Suppressor macrophage treated with lipopolysaccharide for 1 hour (primary cell): ENCODE measurements at places on chromosomes 12 and 14.

GRCh38 chr12:10457760-10458159 is 4.6 kb upstream of the KLRC1 start:
- no peak for DNase-seq

DNA sequence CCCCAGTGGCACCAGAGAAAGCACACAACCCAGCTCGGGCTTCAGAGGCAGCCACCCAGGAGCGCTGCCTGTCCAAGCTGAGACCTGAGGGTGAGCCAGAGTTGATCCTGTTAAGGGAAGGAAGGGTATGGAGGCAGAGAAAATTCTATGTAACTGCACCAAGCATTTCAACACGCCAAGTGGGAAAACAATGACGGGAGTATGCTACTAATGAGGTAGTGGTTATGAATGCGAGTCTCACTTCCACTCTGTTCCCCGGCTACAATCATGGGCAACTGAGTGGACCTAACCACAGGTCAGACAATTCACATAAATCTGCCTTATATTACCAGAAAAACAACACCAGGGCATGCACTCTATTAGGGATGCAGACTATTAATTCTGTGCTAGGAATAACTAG is 9.9 kb downstream of the ATG14 start:
- peak; percentile 13 for DNase-seq

- no peak for DNase-seq
Measured at GRCh38 chr12:41013881-41014642, 174.1 kb upstream of the PDZRN4 start.

DNA sequence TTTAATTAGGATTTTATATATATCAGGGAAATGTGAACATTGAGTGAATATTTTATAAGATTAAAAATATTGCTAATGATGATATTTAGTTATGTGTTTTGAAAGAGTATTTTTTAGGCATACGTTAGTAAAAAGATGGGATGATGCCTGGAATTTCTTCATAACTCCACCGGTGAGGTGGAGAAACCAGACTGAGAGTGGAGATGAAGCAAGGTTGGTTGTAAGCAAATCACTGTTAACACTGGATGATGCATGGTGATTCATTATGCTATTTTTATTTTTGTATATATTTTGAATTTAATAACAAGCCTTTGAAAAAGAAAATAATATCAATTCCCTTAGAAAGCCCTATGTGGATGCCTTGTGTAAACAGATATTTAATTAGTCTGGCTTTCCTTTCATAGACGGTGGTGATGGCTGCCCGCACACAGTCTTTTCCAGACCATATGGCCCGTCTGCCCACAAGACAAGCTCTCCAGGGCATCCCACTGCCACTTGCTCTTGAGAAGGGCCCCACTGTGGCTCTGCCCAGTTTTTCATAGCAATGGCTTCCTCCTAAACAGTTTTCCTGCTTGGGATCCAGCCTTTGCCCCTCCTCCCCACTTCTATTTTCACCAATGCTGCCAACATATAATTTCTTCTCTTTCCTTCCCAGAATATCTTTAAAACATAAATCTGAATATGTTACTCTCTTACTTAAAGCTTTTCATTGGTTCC is 95.4 kb downstream of the HELB start:
- DNase-seq: no peak

DNA sequence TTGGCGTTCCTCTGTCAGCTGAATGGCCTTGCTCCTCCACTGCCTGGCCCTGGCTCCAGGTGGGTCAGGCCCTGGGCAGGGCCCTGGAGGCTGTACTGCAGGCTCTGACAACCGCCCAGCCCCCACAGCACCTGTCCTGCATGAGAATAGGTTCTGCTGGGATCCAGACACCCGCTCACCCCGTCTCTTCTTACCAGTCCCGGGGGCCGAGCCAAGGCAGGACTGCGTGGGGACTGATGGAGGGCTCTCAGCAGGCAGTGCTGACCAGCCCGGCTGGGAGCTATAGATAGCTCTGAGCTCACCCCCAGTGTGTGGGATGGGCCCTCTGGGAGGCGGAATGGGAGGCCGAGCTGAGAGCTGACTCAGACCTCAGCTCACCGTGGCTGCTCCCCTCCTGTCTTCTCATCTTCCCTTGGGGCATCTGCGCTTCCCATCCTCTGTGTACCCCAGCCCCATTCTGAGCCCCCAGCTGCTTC is 39.6 kb downstream of the TEAD4 start:
- peak; percentile 17 for DNase-seq

GRCh38 chr12:52969828-52970569 is 21.1 kb downstream of the KRT18 start:
- DNase-seq: no peak

GRCh38 chr12:124674937-124675336 is 107.5 kb upstream of the NCOR2 start:
- peak; percentile 35 for DNase-seq

DNA sequence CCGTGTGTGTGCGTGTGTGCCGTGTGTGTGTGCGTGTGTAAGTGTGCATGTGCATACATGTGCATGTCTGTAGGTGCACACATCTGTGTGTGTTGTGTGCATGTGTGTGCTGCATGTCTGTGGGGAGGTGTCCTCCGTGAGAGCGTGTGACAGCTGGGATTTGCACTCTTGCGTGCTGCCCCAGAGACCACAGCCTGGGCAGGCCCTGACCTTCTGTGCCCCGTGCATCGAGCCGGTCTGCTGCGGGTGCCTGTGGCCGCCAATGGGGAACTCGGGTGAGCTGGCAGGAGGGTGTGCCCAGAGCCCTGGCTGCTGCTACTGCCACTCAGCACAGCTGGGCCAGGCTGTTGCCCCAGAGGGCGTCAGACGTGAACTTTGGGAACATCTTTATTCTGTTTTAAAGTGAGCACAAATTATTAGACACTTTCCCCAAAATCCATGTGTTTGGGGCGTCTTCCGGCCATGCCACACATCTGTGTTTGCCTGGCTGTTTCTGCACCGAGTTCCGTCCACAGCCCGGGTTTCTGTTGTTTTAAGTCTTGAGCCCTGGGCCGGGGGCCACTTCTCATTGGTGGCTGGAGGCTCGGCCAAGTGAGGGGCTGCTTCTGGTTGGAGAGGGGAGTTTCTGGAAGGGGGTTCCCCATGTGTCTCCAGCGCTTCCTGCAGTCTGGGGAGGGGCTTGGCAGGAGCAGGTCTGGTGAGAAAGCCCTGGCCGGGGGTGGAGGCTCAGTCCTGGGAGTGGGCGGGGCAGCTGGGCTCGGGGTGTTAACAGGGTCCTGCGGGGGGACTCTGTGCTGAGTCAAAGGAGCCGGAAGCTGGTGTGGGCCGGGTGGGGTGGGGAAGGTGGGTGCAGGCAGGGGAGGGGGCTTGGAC is 7.6 kb downstream of the CEP170B start:
- peak; percentile 64 for DNase-seq

GRCh38 chr14:105939810-105940508 is 413.6 kb downstream of the TMEM121 start:
- DNase-seq: peak; percentile 34

DNA sequence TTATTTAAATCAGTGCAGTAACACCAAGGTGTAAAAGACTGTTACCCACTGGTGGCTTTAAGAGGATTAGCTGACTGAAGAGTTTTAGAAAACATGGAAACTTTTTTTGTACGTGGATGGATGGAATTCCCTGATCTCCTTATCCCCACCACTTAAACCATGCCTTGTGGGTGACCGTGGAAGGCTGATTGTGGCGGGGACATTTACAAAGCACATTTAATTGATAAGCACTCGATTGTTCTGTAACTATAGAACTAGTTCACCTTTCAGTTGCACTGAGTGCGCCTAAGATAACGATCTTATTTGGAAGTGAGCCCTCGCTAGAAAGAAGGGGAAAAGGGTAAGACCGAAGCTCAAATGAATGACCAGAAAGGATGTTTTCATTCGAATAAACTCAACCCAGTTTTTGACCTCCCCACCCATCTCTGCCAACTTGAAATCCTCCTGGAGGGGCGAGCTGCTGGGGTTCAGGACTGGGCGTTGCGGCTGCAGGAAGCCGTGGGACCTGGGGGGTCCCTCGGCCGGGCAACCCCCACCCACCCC is 688 bp upstream of the RASSF3 start:
- no peak for DNase-seq

DNA sequence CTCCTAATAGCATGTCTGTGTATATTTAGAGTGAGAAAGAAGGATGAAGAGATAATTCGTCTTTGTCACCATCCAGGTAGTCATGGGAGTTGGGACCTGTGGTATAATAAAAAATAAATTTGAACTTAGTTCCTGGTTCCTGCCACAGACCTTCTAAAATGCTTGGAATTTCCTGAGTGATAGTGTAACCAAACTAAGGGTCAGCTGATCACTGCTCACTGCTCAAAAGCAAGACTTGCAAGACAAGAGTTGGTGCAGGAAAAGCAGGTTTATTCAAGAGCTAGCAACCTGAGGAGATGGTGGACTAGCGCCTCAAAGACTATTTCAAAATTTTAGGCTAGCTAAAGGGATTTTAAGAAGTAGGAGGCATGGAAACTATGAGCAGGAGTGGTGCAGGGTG is 19.1 kb downstream of the ANG start:
- peak; percentile 50 for DNase-seq

GRCh38 chr12:50564237-50564947 is 59.6 kb downstream of the DIP2B start:
- DNase-seq: peak; percentile 19

DNA sequence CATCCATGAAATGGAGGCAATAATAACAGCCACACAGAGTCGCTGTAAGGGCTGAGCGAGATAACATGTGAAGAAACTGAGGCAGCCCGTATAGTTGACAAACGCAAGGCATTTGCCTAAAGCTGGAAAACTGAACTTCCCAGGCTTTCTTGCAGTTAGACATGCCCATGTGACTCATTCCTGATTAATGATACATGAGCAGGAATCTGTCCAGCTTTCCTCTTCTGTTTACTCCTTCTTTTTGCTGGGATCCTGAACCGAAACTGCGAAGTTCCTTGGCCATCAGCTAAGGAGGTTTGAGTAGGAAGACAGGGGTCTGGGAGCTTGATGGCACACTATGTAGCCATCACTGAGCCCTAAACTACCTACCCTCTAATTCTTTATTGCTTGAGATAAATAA is 52.2 kb downstream of the ST8SIA1 start:
- no peak for DNase-seq

DNA sequence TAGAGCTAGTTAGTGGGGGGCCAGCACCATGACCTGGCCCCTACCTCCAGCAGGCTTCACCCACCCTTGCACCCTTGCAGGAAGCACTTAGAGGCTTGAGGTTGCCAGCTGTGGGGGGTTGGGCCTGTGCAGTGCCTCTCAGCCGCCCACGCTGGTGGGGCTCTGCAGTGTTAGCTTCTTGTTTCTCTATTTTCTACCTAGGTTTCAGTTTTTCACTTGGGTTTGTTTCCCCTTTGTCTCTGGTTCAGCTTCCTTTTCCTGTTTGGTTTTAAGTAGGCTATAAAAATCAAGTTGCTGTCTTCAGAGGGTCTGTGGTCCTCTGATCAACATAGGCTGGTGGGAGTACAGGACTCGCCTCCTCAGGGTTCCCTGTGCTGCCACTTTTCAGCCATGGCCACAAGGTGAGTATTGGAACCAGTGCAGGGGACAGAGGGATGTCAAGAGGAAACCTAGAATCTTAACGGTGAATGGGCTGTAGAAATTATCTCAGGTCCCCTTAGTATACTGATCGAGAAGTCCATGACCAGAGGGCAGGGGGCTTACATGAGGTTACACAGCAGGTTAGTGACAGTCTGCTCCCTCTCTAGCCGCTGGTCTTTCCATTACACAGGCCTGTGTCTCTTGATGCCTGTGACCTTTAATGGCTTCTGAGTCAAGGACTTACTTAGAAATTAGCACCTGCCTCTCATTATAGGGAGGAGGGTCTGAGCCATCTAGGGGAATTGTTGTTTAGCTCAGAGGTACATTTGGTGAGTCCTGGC is at the start of gene EVL:
Gene EVL (plus strand): TSS at position 312 of the 761 bp plus-strand sequence. CDS start 79 bp downstream, at position 391.
- DNase-seq: peak; percentile 93

- DNase-seq: no peak
Measured at GRCh38 chr14:100783630-100784370, 42.1 kb upstream of the MEG3 start.

- no peak for DNase-seq
Measured at GRCh38 chr12:57730336-57731067, 8.0 kb downstream of the AGAP2 start.

DNA sequence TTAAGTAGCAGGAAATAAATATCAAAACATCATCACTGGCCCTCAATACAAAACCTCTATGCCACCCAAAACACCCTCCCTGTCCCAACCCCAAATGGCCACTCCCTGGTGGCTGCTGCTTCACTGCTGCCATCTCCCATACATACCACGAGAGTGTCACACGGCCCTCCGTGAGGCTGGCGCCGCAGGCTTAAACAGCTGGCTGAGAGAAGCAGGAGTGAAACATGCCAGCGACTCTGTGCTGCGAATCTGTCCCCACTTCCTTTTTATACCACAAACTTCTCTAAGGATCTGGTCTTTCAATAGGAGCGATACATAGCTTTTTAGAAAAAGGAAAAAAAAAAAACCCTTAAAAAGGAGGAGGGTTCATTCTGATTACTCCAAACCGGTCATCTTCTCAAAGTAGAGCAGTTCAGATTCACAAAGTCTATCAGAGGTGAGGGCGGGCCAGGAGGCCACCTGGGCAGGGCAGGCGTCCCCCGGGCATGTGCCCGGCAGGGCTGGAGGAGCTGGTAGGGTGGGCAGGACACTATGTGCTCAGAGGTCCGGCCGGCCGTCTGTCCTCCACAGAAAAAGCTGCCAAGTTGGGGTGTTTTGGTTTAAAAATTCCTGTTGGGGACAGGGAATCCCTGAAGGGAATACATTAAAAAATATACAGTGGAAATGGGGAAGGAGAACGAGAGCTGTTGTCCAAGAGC is 26.5 kb downstream of the MAX start:
- DNase-seq: peak; percentile 36

DNA sequence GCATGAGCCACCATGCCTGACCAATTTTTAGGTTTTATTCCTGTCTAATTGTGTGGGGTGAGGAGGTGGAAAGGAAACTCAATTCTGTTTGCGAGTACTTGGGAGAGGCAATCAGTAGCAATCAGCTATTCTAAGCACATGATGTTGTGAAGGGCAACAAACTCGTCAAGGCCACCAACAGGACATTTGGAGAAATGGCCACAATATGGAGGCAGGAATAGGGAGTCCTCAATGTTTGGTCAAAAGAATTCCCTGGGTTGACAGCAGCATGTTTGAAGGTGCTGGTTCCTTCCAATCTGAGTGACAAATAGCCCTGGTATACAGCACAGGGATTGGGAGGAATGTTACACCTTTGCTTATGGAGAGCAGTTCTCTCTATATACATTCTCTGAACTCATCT is 32.7 kb upstream of the USP44 start:
- DNase-seq: no peak

DNA sequence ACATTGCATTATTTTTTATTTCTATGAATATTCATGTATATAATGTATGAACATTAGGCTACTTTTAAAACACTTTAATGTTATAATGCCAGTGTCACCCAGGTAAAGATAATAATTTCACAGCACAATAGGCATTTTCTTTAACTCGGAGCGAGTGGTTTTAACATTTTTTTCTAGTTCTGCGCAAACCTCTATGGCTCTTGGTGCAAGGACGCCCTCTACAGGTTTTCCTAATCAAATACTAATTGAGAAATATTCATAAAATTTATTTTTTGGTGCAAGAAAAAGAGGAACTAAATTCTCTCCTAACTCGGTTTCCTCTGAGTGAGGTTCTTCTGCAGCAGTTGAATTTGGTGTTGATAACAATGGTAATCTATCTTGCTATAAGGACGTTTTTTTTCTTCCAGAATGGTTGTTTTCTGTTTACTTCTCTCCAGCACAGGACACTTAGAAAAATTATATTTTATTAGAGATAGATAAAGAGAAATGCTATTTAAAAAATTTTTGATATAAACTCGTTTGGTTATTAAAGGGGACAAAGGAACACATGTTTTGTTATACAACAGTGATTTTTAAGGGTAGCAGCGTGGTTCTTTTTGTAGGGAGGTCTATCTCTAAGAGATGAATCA is 2.4 kb upstream of the WIF1 start:
- peak; percentile 81 for DNase-seq

- DNase-seq: no peak
Measured at GRCh38 chr12:101706403-101706802, 9.0 kb downstream of the CHPT1 start.
